ENCODE measurements at places on chromosomes 4 and X. TPM values are rescaled to one million over a fixed set of nuclear protein-coding genes. Genes with fewer than 3 reads are reported as not detected.

The DCAF12L2 gene
- total RNA-seq: 0.10 TPM

The BEND2 gene
- total RNA-seq: not detected

The PFKFB1 gene
- not detected for total RNA-seq

The XAGE2 gene
- total RNA-seq: not detected

The CMC4 gene
- total RNA-seq: 23.7 TPM

The FAM9C gene
- total RNA-seq: not detected

DNA sequence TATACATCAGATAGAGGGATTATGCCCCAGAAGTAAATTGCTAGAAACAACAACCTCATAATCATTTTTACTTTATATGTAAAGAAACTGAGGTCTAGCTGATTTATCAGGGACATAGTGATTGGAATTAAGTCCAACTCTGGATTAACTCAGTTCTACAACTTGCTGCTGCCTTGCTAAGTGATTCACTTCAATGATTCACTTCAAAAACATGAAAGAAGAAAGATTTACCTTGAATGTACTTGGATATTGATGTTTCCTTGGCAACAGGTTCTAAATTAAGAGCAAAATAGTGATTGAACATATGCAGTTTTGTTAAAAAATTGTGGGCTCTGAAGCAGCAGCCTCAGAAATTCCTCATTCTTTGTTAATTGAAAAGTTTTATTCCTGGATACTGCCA lies 99.8 kb upstream of the H2AZ1 start:
- DNase-seq: no peak

DNA sequence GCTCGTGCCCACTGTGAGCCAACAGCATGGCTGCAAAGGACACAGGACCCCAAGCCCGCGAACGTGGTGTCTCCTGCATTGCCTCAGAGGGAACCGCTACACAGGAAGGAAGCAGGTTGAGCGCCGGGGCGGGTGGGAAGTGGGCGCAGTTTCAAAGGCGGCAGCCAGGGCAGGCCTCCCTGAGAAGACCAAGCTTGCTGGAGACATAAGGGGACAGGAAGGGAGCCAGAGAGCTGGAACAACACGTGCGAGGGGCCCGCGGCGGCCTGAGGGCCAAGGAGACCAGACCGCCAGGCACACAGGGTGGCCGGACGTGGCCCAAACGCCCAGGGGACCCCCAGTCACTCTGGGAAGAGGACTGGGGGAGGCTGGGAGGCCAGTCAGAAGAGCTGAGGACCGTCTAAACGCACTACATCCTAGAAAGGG lies 32.0 kb downstream of the CTBP1 start:
- peak; percentile 58 for DNase-seq

DNA sequence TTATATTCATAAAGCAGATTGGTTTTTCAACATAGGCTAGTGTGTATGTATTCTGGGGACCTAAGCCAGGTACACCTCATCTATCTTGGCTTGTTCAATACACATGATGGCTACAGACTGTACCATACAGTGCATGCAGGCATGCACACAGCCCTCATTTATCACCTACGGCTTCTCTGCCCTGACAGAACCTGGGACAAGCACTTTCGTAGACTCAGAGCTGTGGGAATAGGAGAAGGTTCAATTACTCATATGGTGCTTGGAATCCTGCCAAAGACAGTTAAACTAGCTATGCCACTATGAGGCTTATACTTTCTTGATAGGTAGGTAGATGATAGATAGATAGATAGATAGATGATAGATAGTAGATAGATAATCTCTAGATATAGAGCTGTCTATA lies 457.2 kb downstream of the GALNTL6 start:
- no peak for DNase-seq

DNA sequence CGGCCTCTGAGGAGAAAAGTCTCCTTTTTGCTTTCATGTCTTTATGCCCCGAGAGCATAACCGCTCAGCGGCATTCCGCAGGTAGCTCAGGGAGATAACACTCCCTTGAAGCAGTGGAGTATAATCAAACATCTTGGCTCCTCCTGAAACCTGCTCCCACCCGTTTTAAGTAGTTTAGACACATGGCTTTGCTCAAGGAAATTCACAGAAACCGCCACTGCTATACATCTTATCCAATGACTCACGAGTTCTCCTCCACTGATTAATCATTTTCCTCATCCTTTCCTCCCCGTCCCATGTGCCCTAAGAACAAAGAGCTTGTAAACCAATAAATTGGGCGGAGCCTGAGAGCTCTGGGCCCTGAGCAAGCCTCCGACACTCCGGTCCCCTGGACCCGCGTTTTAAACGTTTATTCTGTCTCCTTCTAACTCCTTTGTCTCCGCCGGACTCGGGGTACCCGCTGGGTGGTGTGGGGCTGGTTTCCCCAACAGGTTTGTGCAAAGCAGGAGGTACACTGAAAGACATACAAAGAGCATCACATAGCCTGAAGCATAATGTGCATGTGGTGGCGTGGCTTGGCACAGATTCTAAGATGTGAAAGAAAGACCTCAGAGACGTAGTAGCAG lies 401.2 kb downstream of the TLL1 start:
- DNase-seq: no peak

DNA sequence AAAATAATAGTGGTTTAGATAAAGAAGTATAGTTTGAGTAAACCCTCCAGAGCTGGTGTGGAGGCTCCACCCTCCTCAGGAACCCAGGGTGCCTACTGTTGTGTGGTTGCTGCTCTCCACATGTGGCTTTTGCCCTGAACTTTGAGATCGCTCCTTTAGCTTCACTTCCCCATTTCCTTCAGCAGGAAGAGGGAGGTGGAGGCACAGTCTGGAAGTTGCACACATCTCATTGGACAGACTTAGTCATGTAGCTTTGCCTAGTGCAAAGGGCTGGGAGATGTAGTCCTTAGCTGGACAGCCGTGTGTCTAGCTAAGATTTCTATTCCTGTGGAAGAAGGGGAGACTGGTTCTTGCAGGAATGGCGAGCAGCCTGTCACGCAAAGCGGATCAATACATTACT lies 37.9 kb downstream of the RGS12 start:
- DNase-seq: no peak

DNA sequence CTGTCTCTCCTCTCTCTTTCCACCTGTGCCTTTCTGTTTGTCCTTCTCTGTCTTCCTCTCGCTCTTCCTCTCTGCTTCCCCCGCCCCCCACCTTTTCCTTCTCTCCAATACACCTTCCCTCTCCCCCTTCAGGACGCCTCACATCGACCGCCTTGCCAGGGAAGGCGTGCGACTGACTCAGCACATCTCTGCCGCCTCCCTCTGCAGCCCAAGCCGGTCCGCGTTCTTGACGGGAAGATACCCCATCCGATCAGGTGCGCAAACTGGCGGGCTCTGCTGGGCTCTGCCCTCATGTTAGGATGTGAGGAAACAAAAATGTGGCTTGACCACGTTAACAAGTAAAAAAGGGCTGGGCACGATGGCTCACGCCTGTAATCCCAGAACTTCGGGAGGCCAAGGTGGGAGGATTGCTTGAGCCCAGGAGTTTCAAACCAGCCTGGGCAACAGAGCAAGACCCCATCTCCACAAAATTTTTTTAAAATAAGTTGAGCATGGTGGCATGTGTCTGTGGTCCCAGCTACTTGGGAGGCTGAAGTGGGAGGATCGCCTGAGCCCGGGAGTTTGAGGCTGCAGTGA lies 35.2 kb downstream of the ARSF start:
- DNase-seq: no peak

- no peak for DNase-seq
Measured at GRCh38 chr4:8860096-8860891, 11.3 kb downstream of the HMX1 start.

DNA sequence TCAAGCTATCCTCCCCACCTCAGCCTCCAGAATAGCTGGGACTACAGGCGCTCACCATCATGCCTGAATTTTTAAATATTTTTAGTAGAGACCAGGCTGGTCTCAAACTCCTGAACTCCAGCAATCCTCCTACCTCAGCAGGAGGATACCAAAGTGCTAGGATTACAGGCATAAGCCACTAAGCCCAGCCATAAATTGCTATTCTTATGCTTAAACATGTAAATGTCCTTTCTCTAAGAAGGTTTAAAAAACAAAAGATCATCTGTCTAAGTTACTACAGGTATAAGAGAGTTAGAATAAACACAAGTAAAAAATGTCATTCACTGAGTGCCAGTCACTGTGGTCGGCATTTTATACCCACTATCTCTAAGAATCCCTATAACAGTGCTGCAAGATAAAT lies 28.3 kb downstream of the PRMT9 start:
- no peak for DNase-seq

DNA sequence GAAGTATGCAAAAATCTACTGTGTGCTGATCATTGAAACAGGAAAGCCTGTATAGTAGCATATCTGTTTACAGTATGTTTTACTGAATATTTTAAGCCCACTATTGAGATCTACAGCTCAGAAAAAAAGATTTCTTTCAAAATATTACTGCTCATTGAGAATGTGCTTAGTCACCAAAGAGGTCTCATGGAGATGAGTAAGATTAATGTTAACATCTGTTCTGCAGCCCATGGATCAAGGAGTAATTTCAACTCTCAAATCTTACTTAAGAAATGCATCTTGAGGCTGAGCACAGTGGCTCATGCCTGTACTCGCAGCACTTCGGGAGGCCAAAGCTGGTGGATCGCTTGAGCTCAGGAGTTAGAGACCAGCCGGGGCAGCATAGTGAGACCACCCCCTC lies 3.3 kb downstream of the RNF4 start:
- DNase-seq: no peak

- no peak for DNase-seq
Measured at GRCh38 chr4:19557161-19557560, 694.5 kb upstream of the SLIT2 start.

DNA sequence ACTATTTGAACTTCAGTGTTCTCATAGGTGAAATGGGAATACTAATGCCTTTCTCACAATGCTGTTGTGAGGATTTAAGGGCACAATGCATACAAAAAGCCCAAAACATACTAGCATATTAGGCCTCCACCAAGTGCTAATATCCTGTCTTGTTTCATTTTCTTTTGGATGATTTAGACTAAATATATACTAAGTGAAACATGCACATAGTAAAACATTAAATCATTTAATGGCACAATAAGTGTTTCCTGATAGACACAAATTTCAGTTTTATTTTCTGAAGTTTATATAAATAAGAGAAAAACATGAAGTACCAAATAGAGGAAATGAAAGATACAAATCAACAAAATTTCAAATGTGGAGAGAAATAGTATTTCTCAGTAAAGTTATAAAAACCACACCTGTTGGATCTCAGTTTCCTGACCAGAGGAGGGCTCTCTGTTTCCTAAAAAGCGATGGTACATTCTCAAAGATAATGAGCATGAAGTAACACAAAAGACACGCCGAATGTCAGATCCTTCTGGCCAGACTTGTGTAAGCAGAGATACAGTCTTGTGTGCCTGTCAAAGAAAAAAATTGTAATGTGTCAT lies 25.1 kb downstream of the DDX60 start:
- DNase-seq: no peak

GRCh38 chr4:98733601-98734000 lies 75.2 kb upstream of the TSPAN5 start:
- DNase-seq: no peak

GRCh38 chrX:136318156-136318555 lies 17.4 kb downstream of the ADGRG4 start:
- no peak for DNase-seq

- DNase-seq: no peak
Measured at GRCh38 chr4:43853565-43854264, 594.9 kb downstream of the KCTD8 start.

- DNase-seq: no peak
Measured at GRCh38 chrX:135435139-135435922, 13.6 kb downstream of the SMIM10L2A start.

DNA sequence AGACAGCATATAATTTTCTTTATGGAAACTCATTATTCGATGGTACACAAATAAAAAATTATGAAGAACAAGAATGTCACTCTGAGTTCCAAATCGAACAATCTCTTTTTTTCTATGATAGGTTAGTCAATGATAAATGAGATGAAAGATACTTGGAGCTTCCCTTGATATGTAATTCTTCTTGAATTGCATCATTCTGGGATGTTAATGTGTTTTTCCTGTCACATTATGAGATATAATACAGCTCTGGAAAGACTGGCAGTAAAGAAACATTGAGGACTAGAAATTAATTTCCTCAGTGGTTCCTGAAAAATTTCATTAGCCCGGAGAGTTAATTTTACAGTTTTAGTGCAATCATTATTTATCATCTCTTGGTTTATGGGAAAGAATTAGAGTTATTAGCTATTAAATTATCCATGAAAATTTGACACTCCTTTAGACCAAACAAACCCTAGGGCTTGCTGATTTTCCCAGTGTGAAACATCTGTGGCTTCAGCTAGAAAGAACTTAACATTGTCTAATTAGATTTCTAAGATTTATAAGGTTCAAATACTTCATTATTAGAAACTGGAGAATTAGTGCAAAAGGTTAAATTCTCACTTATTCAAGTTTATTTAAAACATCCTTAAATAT lies 1546.6 kb upstream of the TENM3 start:
- DNase-seq: no peak

All from heart right ventricle (tissue), 16 donors.